COLO829 (cell line): ENCODE measurements at places on chromosomes 6 and 20.
A peak's percentile ranks its signal among the peaks of the same experiment; 100 is the strongest.

DNA sequence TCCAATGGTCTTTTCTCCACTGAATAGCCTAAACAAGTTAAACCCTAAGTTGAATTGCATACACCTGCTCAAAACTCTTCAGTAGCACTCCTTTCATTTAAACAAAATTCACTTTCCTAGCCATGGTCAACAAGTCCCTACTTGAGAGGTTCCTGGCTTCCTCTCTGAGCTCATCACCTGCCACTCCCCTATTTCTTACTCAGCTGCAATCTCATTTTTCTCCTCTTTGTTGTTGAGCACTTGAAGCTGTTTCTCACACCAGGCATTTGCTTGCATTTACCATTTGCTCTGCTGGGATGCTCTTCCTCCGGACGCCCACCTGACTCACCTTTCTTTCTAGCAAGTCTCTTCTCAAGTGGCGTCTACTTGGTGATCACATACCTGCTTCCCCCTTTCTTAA is 38.5 kb downstream of the EDN1 start:
- no peak for DNase-seq

DNA sequence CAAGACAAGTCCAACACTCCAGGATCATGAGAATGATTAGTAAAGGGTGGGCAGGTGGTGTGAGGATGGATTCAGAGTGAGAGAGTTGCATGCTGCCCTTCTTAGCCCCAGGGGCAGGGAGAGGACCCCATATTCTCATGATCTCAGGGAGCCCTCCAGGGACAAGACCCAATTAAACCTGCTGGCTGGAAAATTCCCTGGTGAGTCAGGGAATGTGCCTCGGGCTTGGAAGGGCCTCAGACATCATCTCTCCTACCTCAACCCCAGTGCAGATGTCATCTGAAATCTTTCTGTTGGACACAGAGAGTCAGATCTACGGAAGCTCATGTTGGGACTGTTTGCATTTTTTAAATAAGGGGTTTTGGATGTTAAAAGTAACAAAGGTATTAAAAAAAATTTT is 9.2 kb upstream of the SIRPD start:
- DNase-seq, result no peak

- DNase-seq, result no peak
Observed at GRCh38 chr6:71246596-71246995, 42.0 kb upstream of the OGFRL1 start.

GRCh38 chr20:16563066-16563806 is 10.0 kb downstream of the KIF16B start:
- no peak for DNase-seq

DNA sequence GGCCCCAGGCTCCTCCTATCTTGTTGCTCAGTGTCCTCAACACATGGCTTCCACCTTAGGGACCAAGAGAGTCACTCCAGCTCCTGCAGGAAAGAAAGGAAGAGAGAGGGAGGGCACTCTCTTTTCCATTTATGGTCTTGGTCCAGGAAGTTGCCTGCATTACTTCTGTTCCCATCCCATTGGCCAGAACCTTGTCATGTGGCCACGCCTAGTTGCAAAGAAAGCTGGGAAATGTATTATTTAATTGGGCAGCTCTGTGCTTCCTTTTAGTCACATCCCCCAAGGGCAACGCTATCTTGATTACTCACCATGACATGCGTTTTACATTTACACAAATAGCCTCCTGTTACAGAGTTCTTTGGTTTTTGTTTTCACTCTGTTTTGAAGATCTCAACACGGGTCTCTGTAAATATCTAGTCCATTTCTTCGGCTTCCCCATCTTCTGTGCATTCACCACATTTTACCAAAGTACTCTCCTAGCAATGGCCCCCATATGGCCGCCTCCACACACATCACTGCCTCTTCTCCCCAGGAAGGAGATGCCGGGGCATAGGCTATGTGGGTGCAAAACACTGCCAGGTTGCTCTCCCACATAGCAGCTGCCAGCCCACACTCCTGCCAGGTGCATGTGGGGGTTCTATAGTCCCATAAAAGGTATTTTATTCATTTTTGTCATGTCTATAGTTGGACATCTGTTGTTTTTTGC is 35.7 kb upstream of the ZMYND8 start:
- DNase-seq, result peak; percentile 93

DNA sequence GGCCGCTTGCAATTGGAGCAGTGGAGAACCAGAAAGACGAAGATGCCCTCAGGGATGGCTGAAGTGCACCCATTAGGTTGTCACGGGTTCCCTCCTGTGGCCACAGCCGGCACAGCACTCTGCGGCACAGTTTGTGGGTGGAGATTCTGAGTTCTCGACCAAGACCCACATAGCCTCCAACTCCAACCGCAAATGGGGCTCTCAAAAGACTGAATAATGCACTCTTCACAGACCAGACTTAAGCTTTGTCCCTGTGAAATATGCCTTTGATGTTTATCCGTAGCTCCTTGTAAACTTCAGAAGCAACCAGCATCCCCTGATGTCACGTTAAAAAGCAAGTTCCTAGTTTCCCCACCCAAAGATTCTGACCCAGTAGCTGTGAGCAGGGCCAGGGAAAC is 934 bp upstream of the CST9 start:
- DNase-seq, result peak; percentile 96

GRCh38 chr6:40352527-40353170 is 234.5 kb downstream of the LRFN2 start:
- DNase-seq, result no peak

DNA sequence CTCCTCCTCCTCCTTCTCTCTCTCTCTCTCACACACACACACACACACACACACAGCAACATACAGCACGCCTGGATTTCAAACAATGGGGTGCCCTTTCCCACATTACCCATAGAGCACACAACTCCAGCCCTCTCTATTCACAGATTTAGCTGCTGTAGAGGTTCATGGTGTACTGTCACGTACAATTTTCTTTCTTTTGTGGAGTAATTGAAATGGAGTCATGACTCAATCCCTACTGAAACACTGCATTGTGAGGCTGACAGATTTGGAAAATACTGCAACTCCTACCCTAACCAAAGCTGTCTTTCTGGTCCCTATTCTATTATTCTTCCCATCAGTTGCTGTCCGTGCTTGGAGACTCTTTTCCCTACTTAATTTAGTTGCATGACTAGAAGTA is 166.9 kb downstream of the EDN1 start:
- no peak for DNase-seq
